Cerebellum (tissue), 4 donors: ENCODE measurements at places on chromosomes 13 and 19. TPM values are rescaled to one million over a fixed set of nuclear protein-coding genes. Genes with fewer than 3 reads are reported as not detected.

The TEX101 gene
- not detected for total RNA-seq

The PCDH9 gene
- total RNA-seq: 131 TPM

The S1PR2 gene
- 4.9 TPM for total RNA-seq

The KLK6 gene
- total RNA-seq: not detected

The ZNF534 gene
- 1.5 TPM for total RNA-seq

The ZNF880 gene
- total RNA-seq: 66.3 TPM

The ZFR2 gene
- 11.1 TPM for total RNA-seq

The ZNF112 gene
- total RNA-seq: 18.0 TPM

GRCh38 chr13:113862931-113863523, 849 bp downstream of the GAS6 start:
- peak; percentile 31 for DNase-seq

GRCh38 chr13:42276683-42277082, 4.7 kb downstream of the AKAP11 start:
- DNase-seq: no peak

DNA sequence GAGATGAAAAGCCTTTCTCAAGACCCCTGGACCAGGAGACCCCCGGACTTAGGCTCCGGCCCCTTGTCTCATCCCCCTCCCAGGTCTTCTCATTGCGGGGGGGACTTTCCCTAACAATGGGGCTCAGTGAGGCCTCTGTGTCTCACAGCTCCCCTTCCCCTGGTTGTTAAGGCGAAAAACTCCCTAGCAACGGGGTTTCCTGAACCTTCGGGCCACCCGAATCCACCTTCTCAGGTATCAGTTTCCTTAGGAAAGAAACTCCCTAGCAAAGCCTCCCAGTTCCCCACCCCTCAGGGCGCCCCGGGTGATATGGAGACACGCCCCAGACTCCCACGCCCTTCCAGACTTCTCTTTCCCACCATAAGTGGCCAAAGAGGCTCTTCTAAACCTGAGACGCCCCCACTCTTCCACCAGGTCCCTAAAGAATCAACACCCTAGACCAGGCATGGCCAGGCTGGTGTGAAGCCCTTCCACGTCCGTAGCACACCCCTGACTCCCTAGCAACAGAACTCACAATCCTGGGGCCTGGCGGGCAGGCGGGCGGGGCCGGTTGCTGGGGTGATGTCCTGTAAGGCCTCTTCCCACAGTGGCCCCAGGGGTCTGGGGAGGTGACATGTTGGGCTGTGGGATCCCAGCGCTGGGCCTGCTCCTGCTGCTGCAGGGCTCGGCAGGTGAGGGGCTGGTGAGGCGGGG, at the start of gene TMEM190:
TSS of gene TMEM190 (plus strand) at position 586 of the 693 bp plus-strand sequence. CDS start at position 614, 28 bp downstream.
- DNase-seq: no peak

- DNase-seq: no peak
Observed at GRCh38 chr19:46475986-46476385, 4.6 kb upstream of the PNMA8A start.

GRCh38 chr19:14648506-14648905, 26.1 kb downstream of the ADGRE3 start:
- no peak for DNase-seq

GRCh38 chr19:1850809-1851653, 2.7 kb upstream of the REXO1 start:
- DNase-seq: no peak

DNA sequence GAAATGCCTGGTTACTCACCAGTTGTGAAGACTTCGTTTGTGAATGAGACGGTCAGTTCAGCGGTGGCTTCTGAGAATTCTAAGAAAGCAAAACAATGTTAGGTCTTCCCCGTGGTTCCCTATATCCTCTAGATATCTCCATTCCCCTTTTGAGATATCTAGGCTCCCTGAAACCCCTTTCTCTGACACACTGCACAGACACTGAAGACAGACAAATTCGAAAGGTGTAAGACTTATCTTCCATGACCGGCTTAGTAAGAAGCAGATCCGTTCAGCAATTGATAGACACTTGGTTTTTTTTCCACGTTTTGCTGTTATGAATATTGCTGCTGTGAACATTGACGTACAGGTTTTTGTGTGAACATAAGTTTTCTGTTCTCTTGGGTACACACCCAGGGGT, 19.4 kb downstream of the GP6 start:
- DNase-seq: no peak

DNA sequence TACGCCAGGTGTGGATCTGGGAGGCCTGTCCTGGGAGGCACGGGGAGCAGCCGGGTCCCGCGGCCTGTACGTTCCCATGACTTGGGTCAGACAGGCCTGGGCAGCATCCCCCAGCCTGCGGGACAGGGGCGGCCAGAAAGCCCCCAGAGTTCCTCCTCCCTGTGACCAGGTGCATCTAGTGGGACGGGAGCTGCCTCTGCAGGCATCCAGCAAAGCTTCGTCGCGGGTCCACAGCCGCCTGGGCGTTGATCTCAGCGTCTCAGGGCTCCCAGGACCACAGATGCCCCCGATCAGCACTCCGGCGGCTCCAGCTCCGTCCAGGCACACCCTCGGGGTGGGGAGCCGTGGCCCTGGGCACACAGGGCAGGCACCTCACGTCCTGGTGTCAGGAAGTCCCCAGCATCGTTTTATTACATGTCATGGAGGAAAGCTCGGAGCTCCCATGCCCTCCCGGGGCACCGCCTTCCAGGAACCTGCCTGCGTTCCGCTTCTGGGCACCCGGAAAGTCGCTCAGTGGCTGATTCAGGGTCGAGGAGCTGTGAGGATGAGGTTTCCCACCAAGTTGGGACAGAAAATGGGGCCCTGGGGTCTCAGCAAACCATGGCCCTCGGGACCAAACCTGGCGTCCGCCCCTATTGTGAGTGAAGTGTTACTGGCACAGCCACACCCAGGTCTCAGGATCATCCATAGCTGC, 1.5 kb upstream of the GZMM start:
- DNase-seq: no peak

GRCh38 chr13:84130495-84131114, 248.3 kb upstream of the SLITRK1 start:
- no peak for DNase-seq

DNA sequence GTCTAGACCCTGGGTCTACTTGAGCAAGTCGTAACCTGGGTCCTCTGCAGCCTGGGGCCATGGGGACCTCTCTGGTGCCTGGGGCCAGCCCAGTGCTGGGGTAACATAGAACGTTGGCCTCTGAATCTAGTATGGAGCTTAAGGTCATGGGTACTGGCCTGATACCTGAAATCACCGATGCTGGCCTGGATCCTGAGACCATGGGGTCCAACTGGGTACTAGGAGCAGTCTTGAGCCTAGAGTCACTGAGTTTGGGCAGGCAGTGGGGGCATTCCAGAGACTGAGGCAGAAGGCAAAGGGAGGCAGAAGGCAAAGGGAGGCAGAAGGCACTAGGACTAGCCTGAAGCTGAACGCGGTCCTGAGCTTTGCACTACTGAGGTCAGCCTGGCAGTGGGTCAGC, 1121.1 kb upstream of the PRR20A start:
- DNase-seq: no peak

GRCh38 chr19:2338055-2338615, 9.7 kb downstream of the SPPL2B start:
- DNase-seq: no peak

- peak; percentile 4 for DNase-seq
Observed at GRCh38 chr13:104740641-104741222, 1674.5 kb upstream of the SLC10A2 start.

DNA sequence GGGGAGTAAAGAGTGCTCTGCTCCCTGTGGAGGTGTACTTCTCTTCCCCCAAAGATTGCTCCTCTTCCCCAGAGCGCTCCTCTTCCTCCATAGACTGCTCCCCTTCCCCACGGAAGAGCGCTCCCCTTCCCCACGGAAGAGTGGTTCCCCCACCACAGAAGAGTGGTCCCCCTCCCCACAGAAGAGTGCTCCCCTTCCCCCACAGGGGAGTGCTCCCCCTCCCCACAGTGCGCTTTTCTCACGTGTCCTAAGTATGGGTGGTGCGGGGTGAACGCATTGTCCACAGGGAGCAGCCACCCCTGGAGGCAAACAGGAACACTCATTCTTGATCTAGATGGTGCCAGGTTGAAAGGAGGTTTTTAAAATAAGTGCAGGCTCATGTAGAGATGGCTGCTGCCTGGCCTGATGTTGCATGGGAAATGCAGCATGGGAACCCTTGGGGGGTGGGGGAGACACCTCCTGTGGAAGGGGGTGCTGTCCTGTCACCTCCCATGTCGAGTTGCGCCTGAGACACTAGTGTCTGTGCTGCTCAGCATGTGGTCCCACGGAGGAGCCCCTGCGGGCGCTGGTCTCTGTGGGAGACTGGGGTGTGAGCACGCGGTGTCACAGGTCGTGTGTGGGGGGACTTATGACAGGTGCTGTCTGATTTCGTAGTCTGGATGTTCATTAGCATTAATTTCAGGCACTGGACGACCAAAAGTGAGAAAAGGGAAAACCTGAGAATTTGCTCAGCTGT, 52.2 kb downstream of the ATP11A start:
- DNase-seq: no peak

DNA sequence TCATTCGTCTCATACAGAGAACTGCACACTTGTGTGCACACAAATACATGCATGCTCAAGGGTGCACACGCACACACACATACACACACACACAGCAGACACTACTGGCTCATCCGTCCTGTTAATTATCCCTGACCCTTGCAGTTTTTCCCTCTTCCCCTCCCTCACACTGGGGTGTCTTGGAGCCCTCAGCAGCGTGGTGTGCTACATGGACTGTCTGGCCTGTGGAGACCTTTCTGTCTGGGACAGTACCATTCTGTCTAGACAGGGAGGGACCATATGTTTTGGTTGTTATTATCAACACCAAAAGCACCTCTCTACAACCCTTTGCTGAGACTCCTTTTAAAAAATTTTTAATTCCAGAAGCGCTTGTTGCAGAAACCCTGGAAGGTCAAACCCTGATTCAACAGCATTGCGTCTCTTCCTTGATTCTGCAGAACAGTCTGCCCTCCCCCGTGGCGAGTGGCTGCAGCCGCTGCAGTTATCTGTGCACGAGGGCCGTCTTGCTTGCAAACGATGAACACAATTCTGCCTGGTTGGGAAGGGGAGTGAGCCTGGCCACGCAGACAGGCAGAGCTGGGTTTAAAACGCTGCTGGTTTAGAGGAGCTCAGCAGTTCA, 374.0 kb downstream of the IRS2 start:
- peak; percentile 32 for DNase-seq

DNA sequence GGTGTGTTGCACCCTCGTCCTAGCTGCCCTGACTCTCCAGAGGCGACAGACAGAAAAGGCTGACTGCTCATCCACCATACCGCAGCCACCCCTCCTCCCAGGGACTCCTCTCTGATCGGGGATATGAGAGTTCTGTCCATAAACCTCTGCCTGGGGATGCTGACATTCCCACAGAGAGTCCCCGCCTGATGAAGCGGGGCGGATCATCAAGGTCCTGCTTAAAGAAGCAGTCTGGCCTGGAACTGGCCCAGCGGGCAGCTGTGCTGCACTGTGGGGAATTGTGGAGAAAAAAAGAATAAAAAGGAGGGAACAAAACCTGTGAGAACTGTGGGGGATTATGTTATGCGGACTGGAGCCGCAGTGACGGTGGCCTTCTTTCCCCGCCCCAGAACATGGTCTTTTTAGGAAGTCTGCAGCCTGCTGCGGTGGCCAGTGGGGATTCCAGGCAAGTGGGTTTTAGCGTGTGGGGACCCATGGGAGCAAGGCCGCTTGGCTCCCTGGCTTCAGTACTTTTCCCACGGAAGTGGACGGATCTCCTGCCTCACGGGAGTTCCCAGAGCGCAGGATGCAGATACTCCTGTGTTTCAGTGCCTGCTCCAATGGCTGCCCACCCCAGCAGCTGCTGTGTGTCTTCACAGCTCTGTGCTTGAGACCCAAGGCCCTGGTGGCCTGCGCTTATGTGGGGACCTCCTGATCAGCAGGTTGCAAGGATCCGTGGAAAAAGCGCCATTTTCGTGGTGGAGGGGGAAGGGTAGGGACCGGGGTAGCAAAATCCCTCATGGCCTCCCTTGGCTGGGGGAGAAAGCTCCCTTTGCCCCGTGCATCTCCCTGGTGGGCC, 1456.2 kb upstream of the SLC10A2 start:
- no peak for DNase-seq

DNA sequence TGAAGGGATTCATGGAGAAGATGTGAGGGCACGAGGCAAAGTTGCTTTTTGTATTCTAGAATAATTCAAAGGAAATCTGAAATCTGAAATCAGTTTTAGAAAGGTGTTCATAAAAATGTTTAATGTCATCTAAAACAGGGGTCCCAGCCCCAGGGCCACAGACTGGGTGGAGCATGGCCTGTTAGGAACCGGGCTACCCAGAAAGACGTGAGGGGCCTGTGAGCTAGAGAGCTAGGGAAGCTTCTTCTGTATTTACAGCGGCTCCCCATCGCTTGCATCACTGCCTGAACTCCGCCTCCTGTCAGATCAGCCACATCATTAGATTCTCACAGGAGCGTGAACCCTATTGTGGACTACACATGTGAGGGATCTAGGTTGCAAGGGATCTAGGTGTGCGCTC, 151.2 kb downstream of the USP12 start:
- no peak for DNase-seq

- DNase-seq: no peak
Observed at GRCh38 chr13:23470790-23471614, 37.5 kb upstream of the SACS start.

DNA sequence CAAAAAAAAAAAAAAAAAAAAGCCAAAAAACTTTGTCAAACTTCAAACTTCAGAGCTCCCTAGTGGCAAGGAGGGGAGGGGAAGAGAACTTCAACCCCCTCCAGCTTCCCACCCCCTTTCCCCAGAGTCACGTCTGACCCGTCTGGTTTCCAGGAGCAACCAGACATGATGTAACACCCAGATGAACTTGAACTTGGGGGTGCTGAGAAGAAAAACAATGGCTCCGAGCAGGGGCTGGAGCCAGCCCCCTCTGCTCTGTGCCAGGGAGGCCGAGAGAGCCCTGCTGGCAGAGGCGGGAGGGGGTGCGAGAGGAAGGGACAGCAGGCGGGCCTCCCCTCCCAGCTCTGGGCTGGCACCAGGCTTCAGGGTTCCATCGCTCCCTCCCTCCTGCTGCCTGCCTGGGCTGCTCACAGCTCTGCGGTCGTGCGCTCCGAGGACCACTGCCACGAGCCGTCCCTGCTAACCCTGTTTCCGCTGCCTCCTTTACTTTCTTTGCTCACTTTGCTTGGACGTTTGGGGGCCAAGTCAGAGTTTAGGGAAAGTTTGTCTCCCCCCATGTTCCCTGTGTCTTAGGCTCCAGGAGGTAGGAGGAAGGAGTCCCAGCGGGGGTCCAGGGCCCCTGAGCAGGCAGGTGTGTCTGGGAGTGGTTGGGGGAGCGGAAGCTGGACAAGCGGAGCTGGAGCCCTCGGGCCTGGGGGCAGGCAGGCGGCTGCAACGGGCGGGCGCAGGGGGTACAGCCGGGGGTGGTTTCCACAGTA, 11.1 kb downstream of the LYL1 start:
- no peak for DNase-seq

DNA sequence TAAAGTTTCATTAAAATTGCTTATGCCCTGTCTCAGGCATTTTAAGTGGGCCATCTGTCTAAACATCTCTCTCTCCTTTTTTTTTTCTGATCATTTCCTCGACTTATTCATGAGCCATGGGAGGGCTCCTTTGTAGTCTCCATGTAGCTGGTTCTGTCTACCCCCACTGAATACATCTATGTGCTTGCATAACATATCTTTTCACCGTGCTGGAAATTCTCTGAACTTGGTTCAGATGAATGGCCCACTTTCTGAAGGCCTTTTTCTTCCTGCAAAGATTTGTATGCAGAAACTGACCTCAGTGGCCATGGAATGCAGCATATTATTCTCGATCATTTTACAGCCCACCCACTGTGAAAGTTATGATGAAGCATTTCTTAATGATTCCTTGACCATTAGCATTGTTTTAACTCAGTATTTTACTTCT, 225.3 kb downstream of the GGACT start:
- no peak for DNase-seq
